ENCODE measurements at places on chromosomes 3 and 15. TPM values are rescaled to one million over a fixed set of nuclear protein-coding genes. Genes with fewer than 3 reads are reported as not detected.

Gene ERICH6
- total RNA-seq: 0.23 TPM

Gene NUSAP1
- 205 TPM for total RNA-seq

Gene ZNF80
- total RNA-seq: 5.1 TPM

Gene SAMD7
- total RNA-seq: not detected

DNA sequence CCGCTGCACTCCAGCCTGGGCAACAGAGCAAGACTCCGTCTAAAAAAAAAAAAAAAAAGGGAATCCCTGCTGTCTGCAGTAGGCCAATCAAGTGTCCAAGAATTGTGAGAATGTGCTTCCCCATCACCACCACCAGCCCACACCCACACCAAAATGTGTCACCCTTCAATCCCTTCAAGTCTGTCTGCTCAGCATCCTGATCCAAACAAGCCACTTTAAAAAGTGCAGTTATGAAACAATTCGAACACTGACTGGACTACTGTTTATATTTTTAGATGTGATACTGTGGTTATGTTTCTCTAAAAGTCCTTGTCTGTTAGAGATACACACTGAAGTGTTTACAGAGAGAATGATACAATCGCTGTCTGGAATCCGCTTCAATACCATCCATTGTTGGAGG, 78.1 kb upstream of the CGNL1 start:
- no peak for DNase-seq

- DNase-seq: no peak
These were observed 16.6 kb downstream of the TMEM158 start for GRCh38 chr3:45209526-45209925.

GRCh38 chr15:63072809-63073277, 30.3 kb downstream of the TPM1 start:
- DNase-seq: no peak

DNA sequence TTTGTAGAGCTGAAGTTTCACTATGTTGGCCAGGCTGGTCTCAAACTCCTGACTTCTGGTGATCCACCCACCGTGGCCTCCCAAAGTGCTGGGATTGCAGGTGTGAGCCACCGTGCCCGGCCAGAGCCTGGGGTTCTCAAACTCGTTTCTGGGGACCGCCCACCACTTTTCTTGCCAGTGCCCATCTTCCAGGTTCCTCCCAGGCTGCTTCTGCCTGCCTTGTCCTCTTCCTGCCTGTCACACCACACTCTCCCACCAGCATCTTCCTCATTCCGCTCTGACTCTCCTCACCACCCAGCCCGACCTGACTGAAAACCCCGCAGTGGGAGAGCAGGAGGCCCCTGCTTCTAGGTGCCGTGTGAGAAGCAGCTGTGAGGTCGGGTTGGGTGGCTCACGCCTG, 3.1 kb upstream of the DYNLT2B start:
- DNase-seq: no peak

DNA sequence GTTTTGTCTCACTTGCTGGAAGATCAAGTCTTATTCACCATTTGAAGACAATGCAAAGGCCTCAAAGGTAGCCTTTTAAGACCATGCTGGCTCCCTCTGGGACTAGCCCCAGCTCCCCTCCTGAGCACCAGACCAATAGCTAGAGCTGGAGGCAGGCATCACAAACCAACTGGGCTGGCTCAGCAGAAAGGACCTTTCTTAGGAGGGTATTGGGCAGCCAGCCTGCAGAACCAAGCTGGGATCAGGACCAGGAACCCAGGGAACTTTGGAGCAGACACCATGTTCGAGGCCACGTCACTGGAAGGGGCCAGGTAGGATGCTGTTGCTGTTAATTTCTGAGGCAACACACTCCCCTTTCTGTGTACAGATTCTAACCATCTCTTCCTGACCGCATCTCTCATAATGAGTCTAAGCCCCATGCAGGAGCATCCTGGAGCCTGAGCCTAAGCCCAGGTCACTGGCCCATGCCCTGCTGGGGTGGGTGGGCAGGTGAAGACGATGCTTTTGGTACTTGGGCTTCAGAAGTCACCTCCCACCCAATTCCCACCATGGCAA, 81.4 kb upstream of the KLF13 start:
- no peak for DNase-seq
